ENCODE measurements at places on chromosomes 16 and 17. TPM values are rescaled to one million over a fixed set of nuclear protein-coding genes. Genes with fewer than 3 reads are reported as not detected.

The SCIMP gene
- total RNA-seq = not detected

The CACNG1 gene
- not detected for total RNA-seq

The ITGA2B gene
- 0.13 TPM for total RNA-seq

The KIF19 gene
- total RNA-seq = not detected

The PIMREG gene
- 7.2 TPM for total RNA-seq

The TMEM114 gene
- not detected for total RNA-seq

The KCTD19 gene
- 0.16 TPM for total RNA-seq

The SLC16A11 gene
- 0.13 TPM for total RNA-seq

The ARMC5 gene
- 11.8 TPM for total RNA-seq

The ACLY gene
- total RNA-seq = 251 TPM

The KCNG4 gene
- not detected for total RNA-seq

The HSD17B1 gene
- 4.4 TPM for total RNA-seq

The DNAI2 gene
- not detected for total RNA-seq

The ASPHD1 gene
- 25.9 TPM for total RNA-seq

The POLR2A gene
- 158 TPM for total RNA-seq

The KARS1 gene
- 110 TPM for total RNA-seq

The MPO gene
- total RNA-seq = not detected

The GPR142 gene
- total RNA-seq = not detected

The WFIKKN1 gene
- total RNA-seq = under 0.01 TPM

The CBX2 gene
- total RNA-seq = 4.9 TPM

The GAST gene
- not detected for total RNA-seq

The CAVIN1 gene
- 224 TPM for total RNA-seq

The SLC5A2 gene
- 0.63 TPM for total RNA-seq

The BAIAP3 gene
- total RNA-seq = 1.5 TPM

The ASB16 gene
- 0.51 TPM for total RNA-seq

The NOTUM gene
- 0.38 TPM for total RNA-seq

The GAS7 gene
- 8.5 TPM for total RNA-seq

The FBXL19 gene
- 31.8 TPM for total RNA-seq

The PTX4 gene
- total RNA-seq = not detected

The MRPS7 gene
- 40.4 TPM for total RNA-seq

The ITGAD gene
- not detected for total RNA-seq

The C17orf50 gene
- not detected for total RNA-seq

The FADS6 gene
- not detected for total RNA-seq

The HASPIN gene
- 1.5 TPM for total RNA-seq

The COL1A1 gene
- 4,416 TPM for total RNA-seq

The CCL14 gene
- total RNA-seq = not detected

The ETV4 gene
- total RNA-seq = 4.3 TPM
